Hippocampal formation (tissue), 2 donors: ENCODE measurements at places on chromosomes 7 and 10.

GRCh38 chr7:5671046-5671445, 110.4 kb downstream of the RNF216 start:
- DNase-seq, result peak; percentile 23

- DNase-seq, result no peak
These were observed 30.3 kb upstream of the BMPR1A start for GRCh38 chr10:86725980-86726676.

DNA sequence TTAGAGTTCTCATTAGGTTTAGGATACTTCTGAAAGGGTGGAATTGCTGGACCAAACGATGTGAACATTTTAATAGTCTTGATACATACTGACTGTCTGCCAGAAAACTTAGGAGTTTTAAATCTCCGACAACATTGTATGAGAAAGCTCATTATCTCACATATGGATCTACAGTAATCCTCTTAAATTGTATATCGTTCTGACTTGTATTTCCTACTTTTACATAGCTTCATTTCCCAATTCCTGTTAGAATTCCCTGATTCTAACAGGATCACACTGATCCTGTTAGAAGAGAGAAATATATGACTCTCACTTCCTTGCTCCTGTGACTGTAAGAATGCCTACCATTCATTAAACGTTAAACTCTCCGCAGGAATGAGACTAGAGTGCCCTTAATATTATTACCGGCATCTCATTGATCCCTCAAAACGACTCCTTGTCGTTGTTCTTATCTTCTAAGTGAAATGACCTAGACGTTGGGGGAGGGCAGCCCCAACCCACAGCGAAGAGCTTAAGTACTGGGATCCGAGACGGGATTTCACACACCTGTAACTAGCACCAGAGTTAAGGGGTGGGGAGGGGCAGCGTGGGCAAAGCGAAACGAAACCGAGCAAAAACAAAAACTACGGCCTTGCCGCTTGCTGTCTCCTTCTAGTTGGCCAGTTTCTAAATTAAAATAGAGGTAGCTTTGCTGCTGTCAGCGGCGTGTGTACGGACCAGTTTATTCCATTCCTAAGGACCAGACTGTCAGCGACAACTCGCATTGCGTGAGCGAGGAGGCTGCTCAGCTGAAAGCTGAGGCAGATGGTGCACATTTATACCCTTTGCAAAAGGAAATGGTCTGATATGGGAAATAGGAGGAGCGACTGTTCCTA, 678 bp upstream of the TMEM106B start:
- peak; percentile 52 for DNase-seq

GRCh38 chr7:149772956-149773434, 393 bp downstream of the ZNF467 start:
- DNase-seq, result no peak

GRCh38 chr7:106965108-106965507, 79.4 kb upstream of the PRKAR2B start:
- DNase-seq, result no peak

GRCh38 chr10:125515571-125515970, 167.4 kb downstream of the TEX36 start:
- no peak for DNase-seq

DNA sequence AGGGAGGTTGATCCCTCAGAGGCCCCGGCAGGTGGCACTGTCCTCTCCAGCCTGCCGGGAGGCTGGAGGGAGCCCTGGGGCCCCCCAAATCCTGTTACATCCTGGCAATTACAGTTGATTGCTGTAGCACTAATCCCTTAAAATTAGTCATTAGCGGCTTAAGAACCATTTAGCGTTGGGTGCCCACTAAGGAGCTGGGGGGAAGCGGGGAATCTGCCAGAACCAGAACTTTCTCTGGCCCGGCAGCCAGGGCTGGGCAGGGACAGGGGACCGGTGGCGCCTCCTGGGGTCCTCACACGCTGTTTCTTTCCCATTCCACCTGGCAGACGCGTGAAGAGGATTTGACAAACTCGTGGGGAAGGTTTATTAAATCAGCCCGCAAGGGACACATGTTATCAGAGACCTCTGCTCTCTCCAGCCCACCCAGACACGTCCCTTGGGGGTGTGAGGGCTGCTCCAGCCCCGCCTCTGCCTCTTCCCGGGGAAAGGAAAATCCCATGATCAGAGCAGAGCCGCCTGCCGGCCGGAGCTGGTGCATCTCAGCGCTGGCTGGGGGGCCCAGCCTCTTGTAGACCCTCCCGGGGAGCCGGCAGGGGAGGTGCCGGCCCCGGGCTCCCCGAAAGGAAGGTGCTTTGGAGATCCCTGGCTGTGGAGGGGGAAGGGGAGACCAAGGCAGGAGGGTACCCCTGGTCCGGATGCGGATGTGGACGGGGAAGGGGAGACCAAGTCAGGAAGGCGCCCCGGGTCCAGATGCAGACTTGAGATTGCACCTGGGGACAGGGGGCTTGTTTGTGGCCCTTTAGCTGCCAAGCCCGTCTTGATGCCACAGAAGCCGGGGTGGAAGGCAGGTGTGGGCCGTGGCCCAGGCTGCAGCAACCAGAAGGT, 142.7 kb downstream of the ELFN1 start:
- DNase-seq, result no peak

- no peak for DNase-seq
These were observed 3.1 kb downstream of the DIP2C start for GRCh38 chr10:686155-686931.

- peak; percentile 9 for DNase-seq
These were observed 319.1 kb upstream of the TMEM229A start for GRCh38 chr7:124351950-124352349.

GRCh38 chr10:119153041-119153440, 12.5 kb downstream of the SFXN4 start:
- no peak for DNase-seq

DNA sequence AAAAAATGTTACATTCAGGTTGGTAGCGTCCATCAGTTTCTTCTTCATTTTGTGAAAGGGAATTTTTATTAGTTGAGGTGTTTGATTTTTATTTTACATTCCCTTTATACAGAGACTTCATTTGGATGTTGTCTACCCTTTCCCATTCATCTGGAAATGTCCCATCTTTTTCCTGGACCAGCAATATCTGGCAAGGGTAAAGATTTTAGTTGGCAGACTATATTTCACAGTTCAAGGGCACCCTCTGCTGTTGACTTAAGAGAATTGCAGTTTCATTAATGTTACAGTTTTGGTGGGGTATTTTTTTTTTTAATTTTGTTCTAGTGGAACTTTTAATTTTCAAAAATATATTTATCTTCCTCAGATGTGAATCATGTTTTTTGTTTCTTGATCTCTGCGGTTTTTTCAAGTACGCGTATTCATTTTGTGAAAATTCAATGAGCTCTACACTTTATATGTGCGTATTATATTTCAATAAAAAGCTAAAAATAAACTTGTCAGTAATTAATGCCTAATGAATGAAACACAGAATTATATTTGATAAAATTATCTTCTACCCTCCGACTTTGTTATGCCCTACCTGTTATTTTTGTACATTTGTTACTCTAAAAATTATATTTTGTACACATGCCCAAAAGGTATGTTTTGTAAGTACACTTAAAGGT, 97.9 kb upstream of the KLF14 start:
- DNase-seq, result no peak
